SK-N-SH treated with all-trans-retinoic acid at 6 μM for 48 hours (cell line): ENCODE measurements at places on chromosomes 1 and 21.

DNA sequence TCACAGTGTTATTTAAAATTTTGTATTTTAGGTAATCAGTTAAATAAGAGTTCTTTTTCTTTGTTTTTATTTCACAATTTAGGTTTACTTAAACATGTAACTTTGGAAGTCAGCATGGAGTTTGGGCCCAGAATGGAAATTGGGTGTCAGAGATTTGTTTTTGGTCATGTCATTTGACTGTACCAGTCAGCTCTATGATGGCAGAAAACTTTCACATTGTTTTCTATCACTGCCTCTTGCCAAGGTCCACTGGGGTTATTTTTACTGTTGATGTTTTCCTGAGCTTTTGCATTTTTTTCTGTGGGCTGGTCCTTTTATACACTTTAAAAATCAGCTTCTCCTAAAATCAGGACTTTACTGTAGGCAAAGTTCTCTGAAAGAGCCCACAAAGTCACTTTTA is 54.4 kb downstream of the SLC30A7 start:
- no peak for ATAC-seq

- no peak for ATAC-seq
Measured at GRCh38 chr1:67988066-67988465, 62.4 kb downstream of the DIRAS3 start.

GRCh38 chr1:219247441-219247840 is 73.8 kb downstream of the LYPLAL1 start:
- ATAC-seq: no peak

DNA sequence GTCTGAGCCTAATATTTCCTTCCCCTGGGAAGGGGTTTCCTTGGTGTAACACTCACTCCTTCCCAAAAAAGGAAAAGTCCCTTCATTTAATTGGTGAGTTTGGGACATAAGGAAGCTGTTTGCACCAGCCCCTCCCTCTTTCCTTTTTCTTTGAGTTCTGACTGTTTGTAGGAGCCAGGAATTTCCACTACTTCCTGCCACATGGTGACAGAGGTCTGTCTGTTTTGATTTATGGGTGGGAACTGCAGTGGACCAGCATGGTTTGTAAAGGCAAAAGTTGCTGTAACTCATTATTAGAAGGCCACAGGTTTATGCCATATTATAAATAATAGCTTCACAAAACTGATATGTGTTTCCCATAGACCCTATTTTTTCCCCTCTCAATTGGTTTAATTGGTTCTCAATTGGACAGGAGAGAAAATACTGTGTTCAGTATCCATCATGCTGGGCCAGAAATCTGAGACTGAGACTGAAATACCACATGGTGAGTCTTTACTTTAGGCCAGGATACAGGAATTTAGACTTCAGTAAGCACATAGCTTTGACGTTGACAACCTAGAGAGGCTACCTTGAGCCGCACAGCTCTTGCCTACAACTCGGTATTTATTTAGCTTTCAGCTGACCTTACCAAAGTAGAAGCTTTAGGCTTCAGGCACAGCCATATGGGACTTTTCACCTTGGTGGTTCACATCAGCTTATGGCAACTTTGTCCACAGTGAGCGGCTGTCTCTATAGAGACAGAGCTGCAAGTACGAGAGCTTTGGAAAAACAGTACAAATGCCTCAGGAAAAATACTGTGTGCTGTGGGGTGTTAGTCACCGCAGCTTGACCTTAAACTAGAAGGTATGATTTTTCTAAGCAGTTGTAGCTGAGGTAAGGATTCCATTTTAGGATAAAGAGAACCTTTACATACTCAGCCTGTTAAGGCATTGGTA is 40.0 kb upstream of the RGS7 start:
- no peak for ATAC-seq

DNA sequence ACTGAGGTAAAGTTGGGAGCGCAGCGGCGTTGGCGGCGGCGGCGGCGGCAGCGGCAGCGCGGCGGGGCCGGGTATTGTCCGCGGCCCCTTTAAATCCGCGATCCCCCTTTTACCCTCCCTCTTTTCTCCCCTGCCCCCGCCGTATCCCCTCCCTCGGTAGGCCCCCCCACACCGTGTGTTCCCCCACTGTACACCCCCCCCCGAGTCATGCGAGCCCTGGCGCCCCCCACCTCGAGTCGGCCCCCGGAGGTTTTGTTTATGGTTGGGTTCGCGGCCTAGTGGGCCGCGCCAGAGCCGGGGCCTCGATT is 169 bp downstream of the UBAP2L start:
- no peak for ATAC-seq

DNA sequence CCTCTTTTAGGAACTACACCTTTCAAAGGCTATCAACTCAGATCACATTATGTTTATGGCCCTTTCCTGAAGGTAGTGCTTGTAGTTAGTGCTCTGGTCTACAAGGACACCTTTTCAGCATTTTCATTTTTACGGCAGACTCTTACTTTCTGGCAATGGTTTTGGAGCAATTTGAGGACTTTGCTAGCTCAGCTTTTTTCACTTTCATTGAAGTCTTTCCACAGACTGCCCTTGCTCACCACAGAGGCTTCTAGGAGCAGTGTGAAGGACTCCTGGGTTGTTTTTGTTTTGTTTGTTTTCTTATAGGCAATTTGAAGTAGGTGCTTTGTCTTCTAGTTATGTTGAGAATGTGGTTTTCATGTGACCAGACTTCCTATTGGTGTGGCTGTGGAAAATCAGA is 43.1 kb downstream of the CD55 start:
- ATAC-seq: no peak

DNA sequence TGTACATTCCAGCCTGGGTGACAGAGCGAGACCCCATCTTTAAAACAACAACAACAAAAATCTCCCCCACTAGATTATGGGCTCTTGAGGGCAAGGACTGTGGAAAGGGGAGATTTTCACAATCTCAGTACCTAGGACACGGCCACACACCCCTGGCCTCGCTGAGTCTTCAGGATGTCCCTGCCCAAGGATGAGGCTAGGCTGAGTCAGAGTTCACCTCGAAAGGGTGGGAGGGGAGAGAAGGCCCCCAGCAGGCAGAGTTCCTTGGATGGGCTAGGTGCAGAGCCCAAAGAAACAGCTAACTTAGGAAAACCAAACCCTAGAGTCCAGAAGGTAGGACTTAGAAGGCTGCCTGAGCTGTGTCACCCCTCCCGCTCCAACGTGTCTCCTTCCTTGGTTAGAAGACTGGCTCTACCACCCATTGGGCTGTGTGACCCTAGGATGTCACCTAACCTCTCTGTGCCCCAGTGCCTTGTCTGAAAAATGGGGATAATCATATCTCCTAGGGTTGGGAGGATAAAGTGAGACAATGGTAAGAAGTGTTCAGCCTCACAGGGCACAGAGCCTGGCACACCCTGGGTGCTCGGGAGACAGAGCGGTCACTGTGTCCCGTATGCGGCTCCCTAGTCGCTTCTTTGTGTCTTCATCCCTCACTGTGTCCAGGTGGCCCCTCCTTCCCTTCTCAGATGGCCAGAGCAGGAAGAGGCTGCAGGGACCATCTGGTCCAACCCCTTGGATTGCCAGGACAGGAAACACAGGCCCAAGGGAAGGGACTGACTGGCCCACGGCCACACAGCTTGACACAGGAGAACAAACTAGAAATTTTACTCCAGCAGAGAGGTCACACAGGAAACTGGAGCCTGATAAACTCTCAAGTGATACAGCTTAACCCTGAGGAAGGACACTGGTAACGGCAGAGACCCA is 11.2 kb downstream of the TRIM62 start:
- ATAC-seq: 0 out of 3 replicates have a peak, but pooled peaks have one; percentile 23

DNA sequence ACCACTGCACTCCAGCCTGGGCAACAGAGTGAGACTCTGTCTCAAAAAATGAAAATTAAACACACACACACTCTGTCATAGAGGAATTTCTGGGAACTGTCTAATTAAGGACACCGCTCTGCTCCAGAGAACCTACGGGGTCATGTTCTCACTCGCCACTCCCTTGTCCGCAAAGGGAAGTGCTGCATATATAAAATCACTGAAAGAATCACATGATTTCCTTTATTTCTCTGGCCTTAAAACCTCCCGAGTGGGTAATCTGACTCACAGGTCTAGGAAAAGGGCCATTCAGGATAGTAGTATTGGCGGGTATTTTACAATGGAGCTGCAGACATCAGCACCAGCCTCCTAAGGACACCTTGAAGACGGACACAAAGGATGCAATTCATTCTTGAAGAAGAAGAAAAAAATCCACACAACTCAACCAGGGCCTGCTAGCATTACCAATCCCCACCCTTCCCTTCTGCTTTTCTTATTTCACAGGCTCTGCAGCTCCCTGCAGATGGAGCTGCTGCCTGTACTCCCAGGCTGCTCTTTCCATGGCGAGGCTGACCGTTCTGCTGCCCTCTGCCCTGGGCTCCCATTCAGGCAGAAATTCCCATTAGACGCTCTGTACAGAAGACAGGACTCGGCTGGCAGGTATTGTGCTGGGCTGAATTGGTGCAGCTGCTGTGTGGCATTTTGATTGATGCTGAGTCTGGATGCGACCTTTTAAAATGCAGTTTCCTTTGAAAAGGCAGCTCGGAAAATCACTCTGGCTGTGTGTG is 53.3 kb upstream of the FAM89A start:
- ATAC-seq: peak; percentile 40; the same call in 1 of the 3 replicates

- ATAC-seq: peak; percentile 48
Measured at GRCh38 chr1:211133393-211133835, 534 bp downstream of the KCNH1 start.

DNA sequence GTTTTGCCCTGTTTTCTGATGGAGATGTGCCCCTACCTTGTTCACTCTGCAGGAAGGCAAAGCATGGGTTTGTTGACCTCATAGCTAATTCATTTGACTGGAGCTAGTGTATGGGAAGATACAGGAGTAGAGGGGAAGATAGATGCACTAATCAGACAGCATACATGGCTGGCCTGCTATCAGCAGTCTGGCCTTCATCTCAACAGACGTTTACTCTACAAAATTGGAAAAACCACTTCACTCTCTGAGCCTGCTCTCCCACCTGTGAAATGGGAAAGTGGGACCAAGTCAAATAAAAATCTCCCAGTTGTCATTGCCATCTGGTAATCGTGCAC is 235.2 kb upstream of the RAB4A start:
- no peak for ATAC-seq

GRCh38 chr1:89512996-89513720 is 11.5 kb upstream of the LRRC8B start:
- ATAC-seq: no peak

DNA sequence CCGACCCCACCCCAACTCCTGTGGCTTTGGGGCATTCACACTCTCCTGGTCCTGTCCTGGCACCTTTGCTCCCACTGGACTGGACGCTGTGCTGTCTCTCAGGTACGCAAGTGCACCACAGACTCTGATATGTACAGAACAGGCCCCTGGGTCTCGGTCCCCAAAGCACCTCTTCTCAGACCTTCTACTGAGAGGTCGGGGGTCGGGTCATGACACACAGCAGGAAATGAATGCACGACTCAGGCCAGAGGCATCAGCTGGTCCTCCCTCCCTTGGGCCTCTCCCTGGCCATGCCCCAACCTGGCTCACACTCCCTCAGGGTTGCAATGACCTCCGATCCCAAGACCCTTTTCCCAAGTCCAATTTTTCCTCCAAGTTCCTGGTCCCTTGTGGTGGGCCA is 1.8 kb upstream of the KRTAP10-12 start:
- no peak for ATAC-seq

DNA sequence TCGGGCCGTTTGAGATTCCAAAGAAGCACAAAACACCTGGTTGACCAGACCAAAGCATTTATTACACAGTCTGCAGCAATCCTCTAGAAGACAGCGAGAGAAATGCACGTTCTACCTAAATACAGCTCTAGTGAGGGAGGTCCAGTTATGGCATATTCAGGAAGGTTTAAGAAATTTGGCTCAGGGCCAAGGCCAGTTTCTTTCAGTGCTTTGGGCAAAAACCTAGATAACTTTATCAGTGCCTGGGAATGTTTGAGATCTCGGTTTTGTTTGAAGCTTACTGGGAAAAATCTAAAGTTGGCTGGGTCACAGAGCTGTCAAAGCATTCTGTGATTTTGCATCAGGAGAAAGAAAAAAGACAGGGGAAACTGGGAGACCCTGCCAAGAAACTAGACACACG is 514.0 kb upstream of the TMPRSS15 start:
- ATAC-seq: no peak

- no peak for ATAC-seq
Measured at GRCh38 chr1:106620521-106620954, 435.9 kb upstream of the PRMT6 start.

- ATAC-seq: no peak
Measured at GRCh38 chr1:25706146-25707089, 89.8 kb downstream of the MAN1C1 start.

DNA sequence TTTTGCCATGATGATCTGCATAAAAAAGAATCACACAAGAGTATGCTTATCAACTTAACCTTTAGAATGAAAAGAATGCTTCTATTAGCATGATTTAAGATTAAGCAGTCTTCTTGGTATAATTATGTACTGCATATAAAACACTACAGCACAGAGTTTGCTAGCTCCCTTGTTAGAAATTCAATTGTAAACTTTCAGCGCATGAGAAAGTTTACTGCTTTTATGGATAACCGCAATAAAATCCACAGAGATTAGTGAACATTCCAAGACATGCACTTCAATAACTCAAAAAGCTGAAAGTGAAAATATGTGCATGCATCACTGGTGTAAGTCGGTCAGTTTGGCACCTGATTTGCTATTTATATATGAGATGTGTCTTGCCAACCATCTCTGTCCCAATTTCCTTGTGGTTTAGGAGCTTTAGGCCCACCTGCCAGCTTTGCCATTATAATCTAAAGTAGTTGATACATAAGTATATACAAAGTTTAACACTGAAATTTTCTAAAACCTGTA is 16.9 kb downstream of the CCT8 start:
- ATAC-seq: no peak

DNA sequence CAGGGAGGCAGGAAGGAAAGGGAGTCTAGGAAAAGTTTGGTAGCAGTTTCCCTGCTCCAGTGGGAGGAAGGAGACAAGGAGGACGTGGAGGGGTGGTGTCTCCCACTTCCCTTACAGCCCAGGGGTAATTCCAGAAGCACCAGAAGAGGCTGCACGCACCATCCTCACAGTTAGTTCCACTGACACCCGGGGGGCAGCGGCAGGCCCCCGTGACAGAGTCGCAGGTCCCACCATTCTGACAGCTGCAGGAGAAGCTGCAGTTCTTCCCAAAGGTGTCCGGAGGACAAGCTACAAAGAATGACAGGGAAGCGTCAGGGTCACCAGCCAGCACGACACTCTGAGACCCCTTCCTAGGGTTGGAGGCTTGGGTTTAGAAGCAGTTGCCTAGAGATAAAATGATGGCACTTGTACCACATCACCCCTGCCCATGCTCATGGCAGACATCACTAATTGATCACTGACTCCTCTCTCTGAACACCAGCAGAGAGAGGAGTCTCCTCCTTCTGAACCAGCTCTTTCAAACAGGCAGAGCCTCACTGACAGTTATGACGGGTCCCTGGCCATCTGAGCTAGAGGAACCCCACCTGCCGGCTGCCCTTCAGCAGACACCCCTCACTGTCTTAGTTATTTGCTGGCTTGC is 53.3 kb downstream of the ARHGEF16 start:
- ATAC-seq: no peak

DNA sequence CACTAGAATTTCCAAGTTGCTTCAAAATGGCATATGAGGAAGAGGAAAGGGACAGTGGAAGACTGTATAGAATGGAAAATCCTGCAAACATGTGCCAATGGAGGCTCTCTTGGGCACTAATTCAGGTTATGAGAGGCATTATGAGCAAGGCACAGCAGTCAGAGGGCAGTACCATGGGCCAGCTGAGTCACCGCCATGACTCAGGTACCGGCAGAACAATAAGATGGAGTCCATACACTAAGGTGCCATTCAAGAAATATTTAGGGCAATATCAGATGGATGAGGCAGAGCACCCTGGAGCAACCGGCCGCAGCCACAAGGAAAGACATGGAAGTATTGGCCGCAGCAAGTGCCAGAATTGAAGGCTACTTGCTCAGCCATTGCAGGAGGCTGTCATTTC is 25.6 kb upstream of the VAV3 start:
- ATAC-seq: no peak

- ATAC-seq: no peak
Measured at GRCh38 chr1:241332987-241333386, 24.0 kb downstream of the RGS7 start.
